ENCODE measurements at places on chromosomes 1 and 21.
A peak's percentile ranks its signal among the peaks of the same experiment; 100 is the strongest.

- DNase-seq: no peak
These were observed 1347.2 kb upstream of the B3GALT2 start for GRCh38 chr1:194533641-194534040.

GRCh38 chr1:113874012-113874879, 2.7 kb upstream of the PTPN22 start:
- peak; percentile 32 for DNase-seq

GRCh38 chr1:184482136-184482535, 95.3 kb downstream of the C1orf21 start:
- no peak for DNase-seq

- no peak for DNase-seq
These were observed 308.9 kb upstream of the LRRC7 start for GRCh38 chr1:69258842-69259241.

DNA sequence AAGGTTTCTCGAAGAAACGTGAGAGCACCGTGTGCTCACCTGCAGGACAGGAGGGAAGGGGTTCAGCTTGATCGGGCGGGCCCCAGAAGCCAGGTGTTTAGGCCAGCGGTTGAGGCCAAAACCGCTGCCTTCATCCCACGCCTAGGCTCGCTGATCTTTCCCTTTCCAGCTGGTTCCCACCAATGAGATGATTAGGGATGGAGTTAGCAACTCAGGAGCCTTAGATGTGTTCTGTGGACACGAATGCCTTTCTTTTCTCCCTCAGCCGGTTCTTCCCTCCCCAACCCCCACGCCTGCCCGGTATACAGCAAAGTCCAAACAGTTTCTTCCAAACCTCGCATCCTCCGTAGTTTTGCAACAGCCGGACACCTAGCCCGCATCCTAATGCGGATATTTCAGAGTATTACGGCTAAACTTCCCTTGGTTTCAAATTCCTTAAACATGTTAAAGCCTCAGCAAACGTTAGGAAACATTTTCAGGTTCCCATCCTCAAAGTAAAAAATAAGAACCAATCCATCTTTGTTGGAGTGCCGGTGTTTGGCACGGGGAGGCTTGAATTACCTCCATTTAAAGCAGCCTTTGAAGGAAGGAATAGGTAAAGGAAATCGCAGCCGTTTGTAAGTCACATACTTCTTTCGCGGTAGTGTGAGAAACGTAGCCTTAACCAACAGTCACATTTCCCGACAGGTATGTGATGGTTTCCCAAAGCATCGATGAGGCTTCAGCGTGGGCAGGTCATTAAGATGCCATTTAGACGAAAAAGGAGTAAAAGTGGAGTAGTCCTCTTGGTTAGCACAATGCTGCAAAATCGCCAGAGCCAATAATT, 1.1 kb downstream of the LRRC8C start:
- peak; percentile 33 for DNase-seq

- DNase-seq: no peak
These were observed 27.5 kb downstream of the RGS8 start for GRCh38 chr1:182656842-182657397.
